ENCODE measurements at places on chromosomes 1 and 21. TPM values are rescaled to one million over a fixed set of nuclear protein-coding genes. Genes with fewer than 3 reads are reported as not detected.
A peak's percentile ranks its signal among the peaks of the same experiment; 100 is the strongest.

DNA sequence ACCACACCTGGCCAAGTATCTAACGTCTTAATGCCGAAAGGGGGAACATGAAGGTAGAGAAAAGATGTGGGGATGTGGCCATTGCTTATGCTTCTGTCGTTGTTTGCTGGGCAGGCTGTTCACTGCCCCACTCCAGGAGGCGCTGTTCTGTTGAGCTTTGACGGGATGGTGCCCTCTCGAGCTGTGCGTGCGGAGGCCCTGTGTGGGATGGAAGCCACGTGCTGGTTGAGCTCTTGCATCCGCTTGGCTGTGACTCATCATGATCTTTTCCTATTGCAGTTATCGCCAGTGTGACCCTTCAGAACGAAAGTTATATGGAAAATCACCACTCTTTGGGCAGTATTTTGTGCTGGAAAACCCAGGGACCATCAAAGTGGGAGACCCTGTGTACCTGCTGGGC, 26.3 kb downstream of the MTARC1 start:
- no peak for DNase-seq

GRCh38 chr1:41876576-41877445, 41.9 kb downstream of the HIVEP3 start:
- peak; percentile 43 for DNase-seq

GRCh38 chr1:44676484-44677200, 2.1 kb downstream of the ARMH1 start:
- DNase-seq, result peak; percentile 82

DNA sequence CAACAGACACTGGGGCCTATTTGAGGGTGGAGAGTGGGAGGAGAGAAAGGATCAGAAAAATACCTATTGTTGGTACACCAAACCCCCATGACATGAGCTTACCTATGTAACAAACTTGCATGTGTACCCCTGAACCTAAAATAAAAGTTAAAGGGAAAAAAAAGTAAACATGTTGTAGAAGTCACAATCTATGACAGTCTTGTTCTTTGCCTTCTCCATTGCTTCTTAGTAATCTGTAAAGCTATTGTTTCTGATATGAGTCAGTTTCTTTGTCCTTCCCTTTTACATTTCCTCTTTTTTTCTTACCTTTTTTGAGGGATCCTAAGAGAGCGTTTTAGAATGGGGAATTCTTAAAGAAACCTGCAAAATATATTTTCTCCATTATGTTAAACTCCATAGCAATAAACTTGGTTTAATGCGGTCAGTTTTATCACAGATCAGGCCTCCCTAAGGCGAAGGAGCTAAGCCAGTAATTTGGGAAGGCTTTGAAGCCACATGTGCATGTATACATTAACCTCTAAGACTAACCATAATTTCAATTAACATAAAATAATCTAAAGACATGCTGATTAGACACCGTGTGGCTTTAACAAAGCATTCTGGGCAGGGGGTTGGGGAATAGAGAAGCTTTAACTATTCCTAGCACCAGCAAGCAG, 77.8 kb upstream of the C1orf105 start:
- no peak for DNase-seq

DNA sequence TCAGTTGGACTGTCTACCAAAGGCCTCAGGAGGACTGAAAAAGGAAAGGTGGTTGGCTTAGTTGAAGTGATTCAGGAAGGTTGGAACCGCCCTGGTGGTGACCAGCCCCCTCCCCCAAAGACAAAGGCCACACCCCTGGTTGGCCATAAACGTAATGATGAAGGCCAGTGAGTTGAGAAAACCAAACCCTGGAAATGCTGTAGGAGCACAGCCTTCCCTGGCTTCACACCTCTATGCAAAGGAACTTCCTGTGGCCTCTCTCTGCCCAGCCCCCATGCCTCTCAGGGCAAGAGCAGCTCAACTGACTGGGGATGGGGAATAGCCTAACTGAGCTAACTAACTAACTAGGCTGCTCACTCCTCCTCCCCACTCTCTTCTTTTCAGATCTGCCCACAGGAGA, 90.4 kb downstream of the NPHP4 start:
- no peak for DNase-seq

GRCh38 chr1:40664791-40665190, 691 bp downstream of the RIMS3 start:
- no peak for DNase-seq

DNA sequence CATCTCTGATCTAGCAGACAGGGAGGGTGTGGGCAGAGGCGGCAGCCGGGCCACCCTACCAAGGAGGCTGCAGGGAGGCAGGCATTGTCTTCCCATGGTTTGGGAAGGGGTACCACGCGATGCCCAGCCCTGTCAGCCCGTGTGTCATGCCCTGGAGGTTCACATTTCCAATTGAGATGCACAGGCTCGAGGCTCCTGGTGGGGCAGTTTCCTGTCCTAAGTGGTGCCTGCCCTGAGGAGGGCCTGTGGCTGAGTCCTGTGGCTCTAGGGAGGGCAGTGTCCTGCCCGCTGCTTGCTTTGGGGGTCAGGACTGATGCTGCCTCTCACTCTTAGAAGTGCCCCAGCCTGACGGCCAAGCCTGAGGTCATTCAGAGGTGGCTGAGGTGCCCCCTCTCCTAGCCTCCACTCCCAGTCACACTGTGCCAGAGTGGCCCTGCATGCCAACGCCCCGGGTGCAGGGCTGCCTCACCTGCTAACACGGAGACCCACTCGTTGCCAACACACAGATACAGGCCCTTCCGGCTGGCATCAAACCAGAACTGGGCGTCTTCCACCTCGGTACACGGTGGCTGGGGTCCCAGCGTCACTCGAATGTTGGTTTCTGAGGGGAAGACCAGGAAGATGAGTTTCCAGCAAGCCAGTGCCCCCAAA, 11.9 kb downstream of the KRTAP10-1 start:
- no peak for DNase-seq

- DNase-seq, result no peak
Observed at GRCh38 chr1:167710836-167711235, 10.9 kb upstream of the MPZL1 start.

Gene SPRR2F
- total RNA-seq, result not detected

Gene TRABD2B
- total RNA-seq, result not detected

Gene RXFP4
- not detected for total RNA-seq

Gene ASCL5
- total RNA-seq, result not detected

Gene BEND5
- total RNA-seq, result not detected

All from fibroblast of villous mesenchyme (primary cell).